ENCODE measurements at places on chromosomes 6 and 20.

GRCh38 chr20:1460275-1460674 is 6.4 kb downstream of the NSFL1C start:
- DNase-seq = no peak

DNA sequence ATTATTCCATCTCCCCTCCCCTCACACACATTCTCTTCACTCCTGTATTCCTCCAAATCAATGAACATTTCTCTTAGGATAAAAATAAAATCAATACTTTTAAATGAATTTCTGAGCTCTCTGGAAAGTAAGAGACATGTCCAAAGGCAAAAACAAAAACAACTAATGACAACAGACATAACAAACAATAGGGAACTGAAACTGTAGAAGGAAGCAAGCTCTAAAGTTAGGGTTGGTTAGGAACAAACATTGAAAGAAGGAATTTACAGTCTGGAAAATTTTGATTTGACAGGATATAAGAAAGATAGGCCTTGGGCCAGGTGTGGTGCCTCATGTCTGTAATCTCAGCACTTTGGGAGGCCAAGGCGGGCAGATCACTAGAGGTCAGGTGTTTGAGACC is 17.5 kb upstream of the MYCT1 start:
- no peak for DNase-seq

GRCh38 chr6:50819466-50819903 is 814 bp downstream of the TFAP2B start:
- no peak for DNase-seq

DNA sequence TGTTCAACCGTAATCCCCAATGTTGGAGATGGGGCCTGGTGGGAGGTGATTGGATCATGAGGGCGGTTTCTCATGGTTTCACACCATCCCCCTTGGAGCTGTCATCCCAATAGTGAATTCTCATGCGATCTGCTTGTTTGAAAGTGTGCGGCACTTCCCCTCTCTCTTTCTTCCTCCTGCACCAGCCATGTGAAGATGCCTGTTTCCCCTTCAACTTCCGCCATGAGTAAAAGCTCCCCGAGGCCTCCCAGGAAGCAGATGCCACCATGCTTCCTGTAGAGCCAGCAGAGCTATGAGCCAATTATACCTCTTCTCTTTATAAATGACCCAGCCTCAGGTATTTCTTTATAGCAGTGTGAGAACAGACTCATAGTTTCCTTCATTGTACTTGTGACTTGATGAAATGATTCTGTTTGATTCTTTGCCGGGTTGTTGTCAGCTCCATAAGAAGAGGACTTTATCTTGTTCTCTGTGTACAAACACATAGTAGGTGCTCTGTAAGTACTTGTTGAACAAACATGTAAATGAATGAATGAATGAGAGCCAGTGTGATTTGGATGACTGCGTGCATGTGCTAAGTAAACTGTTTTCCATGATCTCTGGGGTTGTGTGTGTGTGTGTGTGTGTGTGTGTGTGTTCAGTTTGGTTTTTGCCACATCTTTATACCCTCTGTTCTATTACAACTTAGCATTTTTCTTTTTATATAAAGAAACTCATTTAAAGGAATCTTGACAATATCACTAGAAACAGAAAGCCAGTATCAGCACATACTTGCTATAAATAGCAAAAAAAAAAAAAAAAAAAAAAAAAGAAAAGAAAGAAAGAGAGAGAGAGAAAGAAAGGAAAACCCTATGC is 22.5 kb upstream of the PTGIS start:
- DNase-seq = no peak

GRCh38 chr6:52410979-52411378 is 9.2 kb upstream of the EFHC1 start:
- DNase-seq = no peak

DNA sequence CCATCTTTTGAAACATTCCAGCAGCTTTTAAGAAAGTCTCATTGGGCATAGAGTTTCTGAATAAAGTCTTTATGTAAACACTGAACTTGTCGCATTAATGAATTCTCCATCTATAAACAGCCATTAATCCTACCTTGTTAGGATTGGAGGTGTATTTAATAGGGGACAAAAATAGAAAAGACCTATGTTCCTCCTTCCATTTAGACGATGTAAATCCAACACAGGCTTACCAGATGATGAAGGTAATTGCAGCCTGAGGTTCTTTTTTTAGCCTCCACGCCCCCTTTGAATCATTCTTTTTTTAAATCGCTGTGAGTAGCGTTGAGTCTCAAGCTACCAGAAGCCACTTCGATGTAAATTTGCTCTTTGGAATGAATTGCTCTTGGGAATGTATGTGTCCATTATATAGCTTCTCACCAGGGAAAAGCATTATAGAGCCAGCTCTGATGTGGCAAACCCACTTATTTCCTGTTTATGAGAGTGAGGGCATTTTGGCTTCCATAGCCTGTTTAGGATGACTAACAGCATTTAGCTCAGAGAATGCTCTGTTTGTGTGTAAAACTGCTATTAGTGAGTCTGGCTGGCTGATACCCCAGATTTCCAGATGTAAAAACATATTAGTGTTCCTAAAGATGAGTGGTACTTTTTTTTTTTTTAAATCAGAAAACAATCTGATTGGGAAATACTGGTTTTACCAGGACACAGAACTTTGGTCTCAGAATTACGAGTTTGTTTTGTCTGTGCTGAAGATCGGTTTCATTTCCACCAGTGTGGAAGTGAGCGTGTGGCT is 74.9 kb upstream of the CLDN20 start:
- DNase-seq = no peak

DNA sequence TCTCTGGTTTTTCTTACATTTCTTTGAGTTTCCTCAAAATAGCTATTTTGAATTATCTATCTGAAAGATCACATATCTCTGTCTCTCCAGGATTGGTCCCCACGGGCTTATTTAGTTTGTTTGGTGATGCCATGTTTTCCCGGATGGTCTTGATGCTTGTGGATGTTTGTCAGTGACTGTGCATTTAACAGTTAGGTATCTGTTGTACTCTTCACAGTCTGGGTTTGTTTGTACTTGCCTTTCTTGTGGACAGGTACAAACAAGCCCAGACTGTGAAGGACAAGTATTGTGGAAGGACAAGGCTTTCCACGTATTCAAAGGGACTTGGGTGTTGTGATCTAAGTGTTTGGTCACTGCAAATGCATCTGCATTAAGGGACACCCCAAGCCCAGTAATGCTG is 49.9 kb upstream of the TOP1 start:
- DNase-seq = no peak

DNA sequence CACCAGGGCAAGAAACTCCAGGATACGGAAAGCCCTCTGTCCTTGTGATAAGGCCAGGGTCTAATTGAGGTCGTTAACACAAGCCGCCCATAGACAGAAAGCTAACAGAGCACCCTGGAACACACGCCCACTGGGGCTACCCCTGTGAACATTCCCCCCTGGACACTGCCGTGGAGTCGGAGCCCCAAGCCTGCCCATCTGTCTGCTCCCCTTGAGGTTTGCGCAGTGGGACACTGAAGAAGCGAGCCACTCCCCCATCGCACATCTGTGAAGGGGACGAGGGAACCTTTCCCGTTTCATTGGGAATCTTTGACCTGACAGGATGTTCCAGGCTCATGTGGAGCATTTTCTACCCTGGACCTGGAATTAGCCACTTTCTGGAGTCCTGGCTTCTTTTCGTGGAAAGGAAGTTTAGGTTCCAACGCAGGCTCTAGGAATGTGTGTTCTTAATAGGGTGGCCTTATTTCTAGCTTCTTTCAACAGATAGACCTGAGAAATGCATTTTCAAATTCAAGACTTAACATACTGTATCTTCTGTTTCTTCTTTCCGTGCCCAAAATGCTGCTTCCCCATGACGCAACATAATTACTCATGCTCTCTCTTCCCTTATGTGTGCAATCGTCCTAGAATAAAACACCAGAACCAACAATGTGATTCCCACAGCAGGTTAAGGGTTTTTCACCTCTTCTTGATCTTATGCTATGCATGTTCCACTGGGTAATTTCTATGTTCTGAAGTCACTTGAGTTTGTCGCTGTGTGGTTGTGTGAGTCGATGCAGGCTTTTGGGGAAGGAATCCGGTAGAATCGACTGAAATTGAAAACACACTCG is 161.1 kb downstream of the ERMARD start:
- no peak for DNase-seq

DNA sequence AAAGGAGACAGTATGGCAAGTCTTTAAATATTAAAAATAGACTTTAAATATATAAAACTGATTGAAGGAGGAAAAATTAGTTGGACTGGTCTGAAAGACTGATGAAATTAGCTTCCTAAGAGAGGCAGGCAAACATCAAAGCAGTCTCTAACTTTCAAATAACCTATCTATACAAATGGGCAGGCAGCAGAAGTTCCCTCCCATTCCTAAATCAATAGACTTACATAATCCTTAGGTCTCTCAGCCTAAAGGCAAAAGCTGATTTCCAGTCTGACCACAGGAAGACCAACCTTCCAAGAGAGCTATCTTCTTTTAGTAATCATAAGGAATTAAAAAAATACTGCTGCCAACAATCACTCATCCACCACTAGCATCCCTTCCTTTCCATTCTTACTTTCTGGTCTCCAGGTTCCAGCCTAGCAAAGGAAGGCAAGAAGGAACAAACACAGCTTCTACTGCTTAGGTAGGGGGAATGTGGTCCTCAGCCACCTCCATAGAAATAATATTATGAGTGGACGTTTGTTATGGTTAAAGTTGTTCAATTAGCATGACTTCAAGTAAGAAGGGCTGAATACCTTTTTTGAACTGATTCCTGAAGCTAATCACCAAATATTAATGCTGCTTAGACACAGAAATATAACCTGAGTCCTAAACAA is 44.1 kb downstream of the SESN1 start:
- DNase-seq = no peak

DNA sequence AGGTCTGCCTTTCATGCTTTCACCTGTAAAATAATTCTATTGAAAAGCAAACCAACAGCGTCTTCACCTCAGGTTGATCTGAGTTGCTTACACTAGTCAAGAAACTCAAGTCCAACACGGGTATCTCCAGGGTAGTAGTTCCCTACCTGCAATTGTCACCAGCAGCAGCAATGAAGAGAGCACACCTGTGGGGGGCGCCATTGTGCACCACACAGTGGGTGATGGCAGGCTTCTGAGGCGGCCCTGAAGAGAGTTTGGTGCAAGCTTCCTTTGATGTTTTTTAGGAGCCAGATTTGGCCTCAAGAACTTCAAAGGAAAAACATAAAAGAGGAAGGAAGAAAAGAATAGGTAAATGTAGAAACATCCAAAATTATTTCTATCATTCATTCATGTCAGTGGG is 45.1 kb downstream of the KIAA0319 start:
- no peak for DNase-seq

GRCh38 chr6:139577124-139577762 is 202.8 kb upstream of the CITED2 start:
- no peak for DNase-seq

GRCh38 chr20:43799741-43800140 is 72.9 kb upstream of the GTSF1L start:
- DNase-seq = no peak

DNA sequence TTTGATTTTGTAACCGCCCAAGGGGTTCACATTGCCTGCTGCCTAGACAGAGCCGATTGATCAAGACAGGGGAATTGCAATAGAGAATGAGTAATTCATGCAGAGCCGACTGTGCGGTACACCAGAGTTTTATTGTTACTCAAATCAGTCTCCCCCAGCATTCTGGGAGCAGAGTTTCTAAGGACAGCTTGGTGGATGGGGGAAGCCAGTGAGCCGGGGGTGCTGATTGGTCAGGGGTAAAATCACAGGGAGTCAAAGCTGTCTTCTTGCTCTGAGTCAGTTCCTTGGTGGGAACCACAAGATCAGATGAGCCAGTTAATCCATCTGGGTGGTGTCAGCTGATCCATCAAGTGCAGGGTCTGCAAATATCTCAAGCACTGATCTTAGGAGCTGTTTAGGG is 60.0 kb upstream of the EZR start:
- DNase-seq = peak; percentile 27

- DNase-seq = no peak
Observed at GRCh38 chr6:108134213-108134970, 31.4 kb upstream of the NR2E1 start.

- no peak for DNase-seq
Observed at GRCh38 chr6:121260651-121261102, 73.6 kb downstream of the TBC1D32 start.

- no peak for DNase-seq
Observed at GRCh38 chr6:72623808-72624207, 1.9 kb downstream of the KCNQ5 start.

DNA sequence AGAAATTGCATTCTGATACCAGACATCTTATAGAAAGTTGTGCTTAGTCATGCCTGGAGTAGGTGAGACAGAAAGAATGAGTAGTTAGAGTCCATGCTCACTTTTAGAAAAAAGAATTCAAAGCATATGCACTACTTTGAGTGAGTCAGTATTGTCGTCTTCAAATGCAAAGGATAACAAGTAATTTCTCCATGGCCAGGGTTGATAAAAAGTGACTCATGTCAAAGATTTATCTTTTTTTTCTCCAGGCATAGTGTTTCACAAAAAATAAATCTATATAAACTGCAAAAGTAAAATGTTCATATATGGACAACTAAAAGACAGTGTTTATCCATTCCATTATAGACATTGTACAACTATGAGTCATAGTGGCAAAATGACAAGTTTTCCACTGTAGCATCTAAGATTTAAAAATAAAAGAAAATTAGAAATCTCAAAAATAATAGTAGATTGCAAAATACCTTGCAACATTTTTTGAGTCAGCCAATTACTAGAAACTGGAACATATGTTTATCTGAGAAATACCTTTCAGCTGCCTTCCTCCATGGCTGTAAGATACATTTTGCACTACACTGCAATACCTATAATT is 329.6 kb downstream of the GRIK2 start:
- no peak for DNase-seq

GRCh38 chr6:49326347-49326746 is 136.7 kb downstream of the MMUT start:
- DNase-seq = no peak

DNA sequence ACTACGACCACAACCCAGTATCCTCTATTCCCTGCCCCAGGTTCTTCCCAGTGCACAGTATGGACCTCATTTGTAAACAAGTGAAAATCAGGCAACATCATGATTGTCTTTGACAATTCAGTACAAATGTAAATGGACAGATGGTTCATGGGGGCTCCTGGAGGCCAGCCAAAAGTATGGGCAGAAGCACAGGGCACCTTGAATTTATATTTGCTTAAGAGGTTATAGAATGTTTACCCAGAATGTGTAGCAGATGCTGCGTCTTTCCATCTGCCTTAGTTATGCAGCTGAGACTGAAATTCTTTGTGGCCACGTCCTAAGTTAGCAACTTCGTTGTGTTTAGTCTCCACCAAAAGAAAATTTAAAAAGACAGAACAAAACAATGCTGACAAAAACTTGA is 559.6 kb upstream of the NRSN1 start:
- DNase-seq = no peak

DNA sequence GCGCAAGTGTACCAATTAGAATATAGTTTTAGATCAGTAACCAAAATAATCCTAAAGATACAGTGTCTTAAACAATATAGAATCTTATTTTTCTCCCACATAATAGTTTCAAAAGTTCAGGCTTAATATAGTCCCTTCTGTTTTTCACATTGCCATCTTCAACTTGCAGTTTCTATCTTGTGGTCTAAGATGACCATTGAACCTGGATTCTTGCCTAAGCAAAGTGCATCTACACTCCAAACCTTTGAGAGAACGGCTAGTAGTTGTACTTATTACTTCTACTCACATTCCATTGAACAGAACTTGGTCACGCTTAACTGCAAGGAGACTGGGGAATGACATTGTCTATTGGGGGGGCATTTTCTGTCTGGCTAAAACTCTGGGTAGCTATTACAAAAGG is 373.0 kb downstream of the LMBRD1 start:
- no peak for DNase-seq

GRCh38 chr20:4684837-4685413 is 36.8 kb upstream of the PRND start:
- DNase-seq = no peak
